ENCODE measurements at places on chromosomes 16 and 17.
A peak's percentile ranks its signal among the peaks of the same experiment; 100 is the strongest.

GRCh38 chr16:75066861-75067447, 49.6 kb downstream of the LDHD start:
- no peak for DNase-seq

GRCh38 chr17:14701886-14702285, 401.0 kb downstream of the HS3ST3B1 start:
- no peak for DNase-seq

DNA sequence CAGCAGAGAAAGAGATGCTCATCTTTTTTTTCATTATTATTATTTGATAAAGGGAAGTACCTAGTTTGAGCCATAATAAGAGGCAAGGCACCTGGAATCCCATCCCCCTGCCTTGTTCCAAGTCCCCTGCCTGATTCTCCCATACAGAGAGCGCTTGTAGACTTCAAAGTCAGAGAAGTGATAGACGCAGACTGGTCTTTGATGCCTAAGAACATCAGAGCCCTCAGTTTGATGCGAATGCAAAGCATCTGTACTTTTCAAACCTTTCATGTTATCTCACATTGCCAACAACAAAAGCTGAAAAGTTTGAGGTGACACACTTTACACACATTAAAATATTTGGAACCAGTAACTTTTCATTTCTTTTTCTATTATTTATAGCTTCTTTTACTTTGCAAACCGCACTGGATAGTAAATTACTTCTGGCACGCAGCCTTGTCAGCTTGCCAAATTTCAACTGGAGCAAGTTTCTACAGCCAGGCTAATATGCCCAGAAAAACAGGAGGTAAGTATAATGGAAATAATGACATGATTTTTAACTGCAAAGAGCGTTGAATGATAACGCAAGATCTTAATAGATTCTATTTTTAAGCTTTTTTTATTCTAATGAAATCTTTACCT, 5.9 kb upstream of the UTP6 start:
- DNase-seq = peak; percentile 73

DNA sequence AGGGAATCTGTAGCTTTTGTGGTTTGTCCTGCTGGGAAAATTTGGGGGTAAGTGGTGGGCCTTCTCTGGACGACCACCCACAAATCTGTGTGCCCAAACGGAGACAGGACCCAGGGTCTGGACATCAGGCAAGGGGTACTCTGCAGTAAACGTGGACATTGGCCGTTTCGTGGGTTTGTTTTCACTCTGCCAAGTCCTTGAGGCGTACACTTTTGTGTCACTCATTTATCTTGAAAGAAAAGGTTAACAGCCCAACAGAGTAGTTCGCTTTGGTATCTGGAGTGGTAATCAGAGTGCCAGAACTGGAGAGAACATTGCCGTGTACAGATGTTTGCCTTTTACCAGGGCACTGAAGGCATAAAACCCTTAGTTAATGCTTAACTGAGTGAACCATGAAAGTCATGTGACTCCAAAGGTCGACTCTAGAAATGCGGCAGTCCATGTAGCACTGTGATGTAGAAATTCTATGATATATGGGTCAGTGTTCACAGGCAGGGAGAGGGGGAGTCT, 15.4 kb downstream of the NAA60 start:
- no peak for DNase-seq

DNA sequence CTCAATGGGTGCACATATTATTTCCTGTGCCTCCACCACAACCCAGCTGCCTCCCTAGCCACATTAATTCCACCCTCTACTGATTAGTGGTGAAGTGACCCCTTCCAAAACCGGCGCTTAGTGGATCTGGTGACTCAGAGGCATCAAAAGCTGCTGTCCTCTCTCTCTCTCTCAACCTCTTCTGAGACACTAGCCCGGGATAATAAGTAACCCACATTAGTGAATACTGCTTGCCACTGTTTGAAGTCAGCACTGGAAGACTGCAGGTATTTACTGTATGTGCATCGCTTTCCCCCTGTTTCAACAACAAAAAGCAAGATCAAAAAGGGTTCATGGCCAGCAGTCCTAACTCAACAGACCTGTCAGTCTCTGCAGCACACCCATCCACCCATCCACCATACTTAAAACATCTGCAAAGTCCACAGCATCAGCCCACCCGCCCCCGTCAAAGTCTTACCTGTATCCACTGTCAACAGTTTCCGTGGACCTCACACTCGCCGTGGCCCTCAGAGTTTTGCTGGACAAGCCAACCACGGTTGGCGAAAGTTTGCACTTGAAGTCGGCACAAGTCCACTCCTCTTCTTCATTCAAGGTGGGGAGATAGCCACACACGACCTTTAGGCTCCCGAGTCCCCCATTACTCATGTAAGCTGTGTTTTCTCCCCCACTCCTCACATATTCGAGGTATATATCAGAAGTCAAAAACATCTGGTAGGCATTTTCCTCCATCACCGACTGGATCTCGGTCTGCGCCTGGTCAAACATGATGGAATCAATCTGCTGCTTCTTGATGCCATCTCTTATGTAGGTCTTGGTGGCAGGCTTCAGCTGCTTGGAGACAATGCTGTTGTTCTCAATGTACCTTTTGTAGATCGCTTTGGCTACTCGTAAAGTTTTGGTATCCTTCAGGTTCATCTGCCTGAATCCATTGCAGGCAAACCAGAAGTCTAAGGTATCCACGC, 3.8 kb downstream of the AXIN2 start:
- DNase-seq = peak; percentile 77
